HFFc6 (cell line): ENCODE measurements at places on chromosomes 5 and 9. TPM values are rescaled to one million over a fixed set of nuclear protein-coding genes. Genes with fewer than 3 reads are reported as not detected.
A peak's percentile ranks its signal among the peaks of the same experiment; 100 is the strongest.

DNA sequence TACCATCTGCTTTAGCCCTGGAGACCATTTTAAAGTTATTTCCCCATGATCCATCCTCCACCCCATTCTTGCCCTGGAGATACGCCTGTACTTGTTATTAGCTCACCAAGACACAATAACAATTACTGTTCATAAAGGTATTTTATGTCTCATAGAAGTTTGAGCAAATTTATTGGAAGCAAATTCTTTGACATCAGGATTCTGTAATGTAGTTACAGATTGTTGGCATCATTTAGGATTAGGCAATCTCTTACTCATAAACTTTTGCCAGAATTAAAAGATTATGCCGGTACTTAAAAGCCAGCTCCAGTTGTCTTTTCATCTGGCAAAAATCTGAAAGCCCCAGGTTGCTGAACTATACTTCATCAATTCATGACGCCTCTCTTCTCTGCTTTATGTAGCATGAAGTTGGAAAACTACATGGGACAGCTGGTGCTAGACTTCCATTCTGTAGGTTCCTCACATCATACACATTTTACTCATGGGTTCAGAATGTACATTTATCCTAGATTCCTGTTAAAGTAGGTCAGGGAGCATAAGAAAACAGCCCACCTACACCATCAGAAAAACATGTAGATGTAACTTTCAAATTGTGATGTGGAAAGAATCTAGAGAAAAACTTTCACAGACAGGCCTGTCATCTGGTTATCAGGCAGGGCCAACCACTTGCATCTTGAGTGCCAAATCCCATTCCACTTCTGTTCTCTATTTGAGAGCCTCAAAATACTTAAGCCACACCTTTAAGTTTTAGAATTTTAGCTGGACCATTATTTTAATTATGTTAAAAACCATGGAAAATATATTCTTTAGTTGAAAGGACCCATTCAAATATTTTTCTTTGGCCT is 14.0 kb downstream of the ATP10B start:
- H3K36me3 ChIP-seq = no peaks in the 10 kb centered on the region
- no peak overlapping the region for H3K27ac ChIP-seq
- H3K4me1 ChIP-seq = no peaks in the 10 kb centered on the region

DNA sequence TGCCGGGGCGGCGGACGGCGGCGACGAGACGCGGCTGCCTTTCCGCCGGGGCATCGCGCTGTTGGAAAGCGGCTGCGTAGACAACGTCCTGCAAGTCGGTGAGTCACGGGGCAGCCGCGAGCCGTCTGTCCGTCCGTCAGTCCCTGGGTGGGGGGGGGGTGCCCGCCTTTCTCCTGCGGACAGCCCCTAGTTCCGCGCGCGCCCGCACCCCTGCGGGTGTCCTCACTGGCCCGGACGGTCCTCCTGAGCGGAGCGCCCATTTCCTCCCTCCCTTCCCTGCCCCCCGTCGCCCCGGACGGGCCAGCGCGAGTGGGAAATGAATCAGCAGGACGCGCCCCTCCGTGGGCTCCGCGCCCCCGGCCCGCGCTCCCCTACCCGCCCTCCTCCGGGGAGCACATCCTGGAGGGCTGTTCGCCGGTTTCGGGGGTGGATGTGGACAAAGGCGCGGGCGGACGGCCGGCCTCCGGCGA is 828 bp downstream of the ZSWIM6 start:
- H3K27me3 ChIP-seq = no peaks in the 10 kb centered on the region; the same call in 1 of the 2 replicates
- peaks cover 22% of the 10 kb centered on the region for H3K36me3 ChIP-seq
- peaks cover 51% of the 10 kb centered on the region for H3K4me1 ChIP-seq
- DNase-seq = peak; percentile 52

DNA sequence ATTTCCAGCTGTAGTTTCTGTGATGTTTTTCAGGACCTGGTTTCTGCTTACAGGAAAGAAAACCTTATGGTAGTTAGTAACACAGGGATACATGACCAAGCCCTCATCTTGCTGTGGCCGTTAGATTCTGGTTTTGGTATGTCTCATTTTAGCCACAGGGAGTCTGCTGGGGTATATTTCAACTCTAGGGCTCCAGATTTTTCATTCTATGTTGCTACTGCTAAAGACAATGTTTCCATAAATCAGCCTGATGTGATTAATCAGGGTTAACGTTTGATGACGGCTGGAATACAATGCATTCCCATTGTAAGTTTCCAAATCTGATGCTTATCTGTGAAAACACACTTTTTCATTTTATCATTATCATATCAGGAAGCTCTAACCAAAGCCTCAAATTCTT is 48.2 kb downstream of the P4HA2 start:
- H3K27ac ChIP-seq = no peak overlapping the region
- H3K27me3 ChIP-seq = no peaks in the 10 kb centered on the region
- peaks cover 27% of the 10 kb centered on the region for H3K4me1 ChIP-seq
- H3K4me3 ChIP-seq = no peak overlapping the region

DNA sequence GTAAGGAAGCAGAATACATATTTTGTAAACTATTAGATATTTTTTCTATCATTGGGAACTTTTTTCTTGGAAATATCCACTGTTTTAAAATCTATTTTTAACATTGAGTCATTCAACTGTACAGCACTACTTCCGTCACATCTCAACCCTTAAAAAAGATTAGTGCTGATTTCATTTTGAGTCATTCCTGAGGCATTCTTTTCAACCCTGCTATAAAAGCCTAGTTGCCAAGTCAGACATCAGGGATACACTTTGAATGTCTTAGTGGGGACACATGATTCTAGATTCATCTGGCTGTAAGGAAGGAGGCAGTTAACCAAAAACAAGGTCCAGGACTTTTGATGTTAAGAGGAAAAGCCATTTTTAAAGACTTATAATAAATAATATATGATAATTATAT is 160.9 kb downstream of the GIN1 start:
- peak overlapping the region; percentile 99 for H3K27ac ChIP-seq
- H3K4me3 ChIP-seq = peak overlapping the region; percentile 83
- H3K36me3 ChIP-seq = peaks cover 19% of the 10 kb centered on the region
- H3K27me3 ChIP-seq = no peaks in the 10 kb centered on the region
- peaks cover 49% of the 10 kb centered on the region for H3K4me1 ChIP-seq

- peak overlapping the region; percentile 88 for H3K4me3 ChIP-seq
- no peak for DNase-seq
- H3K36me3 ChIP-seq = peaks cover 20% of the 10 kb centered on the region
- H3K27me3 ChIP-seq = peaks cover 5% of the 10 kb centered on the region; the same call in 1 of the 2 replicates
- peaks cover 67% of the 10 kb centered on the region for H3K4me1 ChIP-seq
- peak overlapping the region; percentile 92 for H3K27ac ChIP-seq
Observed at GRCh38 chr5:150486402-150487198, 21.3 kb upstream of the NDST1 start.

DNA sequence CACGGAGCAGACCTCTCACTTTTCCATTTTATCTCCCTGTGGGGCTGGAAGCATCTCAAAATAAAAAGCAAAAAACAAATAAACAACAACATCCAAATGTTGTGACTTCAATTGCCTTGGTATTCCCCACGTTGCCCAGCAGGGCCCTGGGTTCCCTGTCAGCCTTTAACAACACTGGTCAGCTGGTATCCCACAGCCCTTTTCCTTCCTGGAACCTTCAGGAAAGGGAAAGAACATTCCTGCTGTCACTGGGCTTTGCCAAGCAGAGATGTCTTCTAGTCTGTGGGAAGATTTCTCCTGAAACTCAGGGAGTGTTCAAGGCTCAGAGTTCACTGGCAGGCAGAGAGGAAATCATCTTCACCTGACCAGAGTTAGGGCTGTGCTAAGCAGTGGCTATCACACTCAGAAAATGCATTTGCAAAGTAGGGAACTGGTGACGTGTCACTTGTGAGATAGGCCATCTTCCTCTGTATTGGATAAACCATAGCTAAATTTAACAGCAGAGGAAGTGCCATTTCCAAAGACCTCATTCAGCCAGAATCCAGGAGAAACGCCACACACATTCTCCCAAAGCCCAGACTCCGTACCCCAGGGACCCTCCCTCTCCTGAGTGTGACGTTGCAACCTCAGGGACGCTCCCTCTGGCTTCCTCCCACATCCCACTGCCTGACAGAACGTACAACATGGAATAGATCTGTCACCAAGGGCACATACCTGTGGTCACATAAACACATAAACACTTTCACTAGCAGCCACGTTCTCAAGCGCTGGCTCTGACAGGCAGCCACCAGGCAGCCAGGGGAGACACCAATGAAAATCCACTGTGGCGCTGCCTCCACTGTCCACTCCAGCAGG is 274.0 kb upstream of the DAPK1 start:
- H3K4me3 ChIP-seq = no peak overlapping the region
- H3K27ac ChIP-seq = no peak overlapping the region; the same call in 1 of the 2 replicates
- no peaks in the 10 kb centered on the region for H3K27me3 ChIP-seq
- peak; percentile 11 for DNase-seq
- peaks cover 13% of the 10 kb centered on the region for H3K4me1 ChIP-seq

GRCh38 chr5:33048315-33048714 is 337.2 kb downstream of the NPR3 start:
- H3K4me1 ChIP-seq = peaks cover 76% of the 10 kb centered on the region
- H3K4me3 ChIP-seq = peak overlapping the region; percentile 67; the same call in 1 of the 2 replicates
- peaks cover 28% of the 10 kb centered on the region for H3K36me3 ChIP-seq

- peaks cover 8% of the 10 kb centered on the region for H3K27me3 ChIP-seq
- DNase-seq = peak; percentile 81
- no peaks in the 10 kb centered on the region for H3K36me3 ChIP-seq
Observed at GRCh38 chr9:101311758-101312420, 72.9 kb downstream of the BAAT start.

- H3K36me3 ChIP-seq = no peaks in the 10 kb centered on the region
- DNase-seq = no peak
- H3K4me1 ChIP-seq = no peaks in the 10 kb centered on the region
- no peak overlapping the region for H3K4me3 ChIP-seq
- H3K27ac ChIP-seq = no peak overlapping the region
- no peaks in the 10 kb centered on the region for H3K27me3 ChIP-seq
Observed at GRCh38 chr5:83817591-83817990, 96.9 kb upstream of the HAPLN1 start.

- no peaks in the 10 kb centered on the region for H3K27me3 ChIP-seq
- H3K4me3 ChIP-seq = no peak overlapping the region
- H3K27ac ChIP-seq = no peak overlapping the region
- no peaks in the 10 kb centered on the region for H3K4me1 ChIP-seq
- no peak for DNase-seq
- H3K36me3 ChIP-seq = no peaks in the 10 kb centered on the region
Observed at GRCh38 chr5:156186760-156187159, 140.2 kb upstream of the SGCD start.

- no peak overlapping the region for H3K4me3 ChIP-seq
- no peaks in the 10 kb centered on the region for H3K27me3 ChIP-seq
- no peak overlapping the region for H3K27ac ChIP-seq
- no peaks in the 10 kb centered on the region for H3K36me3 ChIP-seq
Observed at GRCh38 chr9:27864644-27865438, 291.6 kb upstream of the C9orf72 start.

- H3K27ac ChIP-seq = peak overlapping the region; percentile 79
- peak overlapping the region; percentile 49 for H3K4me3 ChIP-seq
- no peaks in the 10 kb centered on the region for H3K27me3 ChIP-seq
- H3K36me3 ChIP-seq = peaks cover 26% of the 10 kb centered on the region
- DNase-seq = no peak
Observed at GRCh38 chr5:120613729-120614128, 149.6 kb downstream of the PRR16 start.

GRCh38 chr9:114732823-114733222 is 50.8 kb upstream of the TEX48 start:
- no peak overlapping the region for H3K27ac ChIP-seq
- H3K27me3 ChIP-seq = peaks cover 10% of the 10 kb centered on the region; the same call in 1 of the 2 replicates
- 0 out of 2 replicates have a peak, but pooled peaks cover 7% of the 10 kb centered on the region for H3K36me3 ChIP-seq
- DNase-seq = peak; percentile 51
- peaks cover 41% of the 10 kb centered on the region for H3K4me1 ChIP-seq

- no peak overlapping the region for H3K27ac ChIP-seq
- no peaks in the 10 kb centered on the region for H3K4me1 ChIP-seq
- H3K4me3 ChIP-seq = no peak overlapping the region
- no peaks in the 10 kb centered on the region for H3K36me3 ChIP-seq
- no peak for DNase-seq
Observed at GRCh38 chr5:29744618-29745017, 1448.9 kb upstream of the CDH6 start.

DNA sequence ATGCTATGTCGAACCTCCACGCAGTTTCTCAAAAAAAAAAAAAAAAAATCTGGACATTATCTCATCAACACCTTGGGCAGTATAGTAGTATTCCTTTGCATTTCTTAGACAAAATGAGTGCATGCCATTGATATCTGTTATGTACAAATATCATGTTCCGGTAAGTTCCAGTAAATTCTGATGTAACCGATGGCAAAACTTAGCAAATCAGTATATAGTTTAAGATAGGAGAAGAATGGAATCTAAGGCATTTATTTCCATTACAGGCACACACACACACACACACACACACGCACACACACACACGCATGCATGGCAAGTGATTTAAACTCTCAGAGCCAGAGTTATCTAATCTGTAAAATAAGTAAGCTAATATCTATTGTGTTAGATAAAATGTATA is 356.5 kb upstream of the TUSC1 start:
- no peak overlapping the region for H3K27ac ChIP-seq

SH3PXD2B gene
- total RNA-seq = 14.2 to 28.4 TPM (median 15.0 TPM) in 3 replicates

DRD1 gene
- total RNA-seq = not detected in 3 replicates

KIF4B gene
- 0.11 TPM in 1 of 2 replicates, not detected in the other for total RNA-seq

PFN3 gene
- not detected in 3 replicates for total RNA-seq

OGN gene
- total RNA-seq = not detected in 3 replicates

SPATA31C1 gene
- not detected in 3 replicates for total RNA-seq

TNFSF8 gene
- total RNA-seq = not detected in 2 replicates

STK32A gene
- 0.28 to 0.92 TPM (median 0.76 TPM) in 3 replicates for total RNA-seq

CATSPER3 gene
- total RNA-seq = 0.14 to 0.29 TPM in 2 of 3 replicates, not detected in the other

RFESD gene
- 1.7 to 2.5 TPM (median 2.4 TPM) in 3 replicates for total RNA-seq

RANBP6 gene
- total RNA-seq = 23.8 and 25.4 TPM in 2 replicates

PSMB7 gene
- total RNA-seq = 236 to 262 TPM (median 242 TPM) in 3 replicates

GLIPR2 gene
- total RNA-seq = 20.8 to 23.9 TPM (median 23.0 TPM) in 3 replicates

TRIP13 gene
- 18.4 to 40.4 TPM (median 35.9 TPM) in 3 replicates for total RNA-seq

RCL1 gene
- total RNA-seq = 6.8 to 10.1 TPM (median 9.3 TPM) in 3 replicates
